ENCODE measurements at places on chromosomes 4 and X.

DNA sequence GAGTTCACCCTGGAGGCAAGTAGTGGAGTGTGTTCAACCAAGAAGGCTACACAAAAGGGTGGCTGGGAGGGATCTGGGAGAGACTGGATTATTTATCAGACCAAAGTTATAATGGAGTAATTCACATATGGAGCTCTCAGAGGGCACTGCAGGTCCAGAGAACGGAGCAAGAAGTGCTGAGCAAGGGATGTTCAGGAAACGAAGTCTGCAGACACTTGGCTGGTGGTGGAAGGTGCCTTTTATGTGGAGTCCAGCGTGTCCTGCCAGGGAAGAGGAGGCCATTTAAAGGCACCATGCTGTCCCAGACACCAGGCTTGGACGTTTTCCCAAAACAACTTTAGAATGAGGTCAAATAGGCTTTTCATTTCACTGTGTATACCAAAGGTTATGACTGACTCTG lies 130.1 kb downstream of the CEP135 start:
- no peak for DNase-seq

DNA sequence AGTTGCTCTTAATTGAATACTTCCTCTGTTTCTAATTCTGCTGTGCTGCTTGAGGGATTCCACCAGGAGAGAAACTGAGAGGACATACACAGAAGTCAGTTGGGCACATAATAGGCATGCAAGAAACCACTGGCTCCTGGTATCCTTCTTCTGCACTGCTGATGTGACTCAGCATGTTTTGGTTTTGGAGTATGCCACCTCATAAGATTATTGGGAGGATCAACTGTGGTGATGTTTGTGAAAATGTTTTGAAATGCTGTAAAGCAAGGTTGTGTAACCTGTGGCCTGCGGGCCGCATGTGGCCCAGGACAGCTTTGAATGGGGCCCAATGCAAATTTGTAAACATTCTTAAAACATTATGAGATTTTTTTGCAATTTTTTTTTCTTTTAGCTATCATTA lies 119.6 kb downstream of the GATB start:
- no peak for DNase-seq

- DNase-seq = no peak
Measured at GRCh38 chrX:55169782-55170181, 50.4 kb upstream of the PAGE5 start.

DNA sequence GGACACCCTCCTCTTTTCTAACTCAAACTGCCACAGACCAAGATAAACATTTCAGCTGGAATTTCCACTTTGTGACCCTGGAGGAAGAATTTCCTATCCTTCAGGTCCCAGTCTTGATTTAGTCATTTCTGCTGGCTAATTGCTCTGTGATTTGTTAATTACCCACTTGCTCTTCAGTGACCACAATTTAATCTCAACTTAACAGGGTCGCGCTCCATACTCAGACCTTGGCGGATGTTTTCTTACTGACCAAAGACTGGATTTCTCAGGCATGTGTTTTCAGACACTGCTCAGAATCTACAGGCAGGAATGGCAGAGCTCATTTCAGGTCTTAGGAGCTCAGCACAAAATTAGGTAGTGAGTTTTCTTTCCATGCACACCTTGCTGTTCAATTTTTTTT lies 188.9 kb downstream of the ASMT start:
- DNase-seq = no peak

DNA sequence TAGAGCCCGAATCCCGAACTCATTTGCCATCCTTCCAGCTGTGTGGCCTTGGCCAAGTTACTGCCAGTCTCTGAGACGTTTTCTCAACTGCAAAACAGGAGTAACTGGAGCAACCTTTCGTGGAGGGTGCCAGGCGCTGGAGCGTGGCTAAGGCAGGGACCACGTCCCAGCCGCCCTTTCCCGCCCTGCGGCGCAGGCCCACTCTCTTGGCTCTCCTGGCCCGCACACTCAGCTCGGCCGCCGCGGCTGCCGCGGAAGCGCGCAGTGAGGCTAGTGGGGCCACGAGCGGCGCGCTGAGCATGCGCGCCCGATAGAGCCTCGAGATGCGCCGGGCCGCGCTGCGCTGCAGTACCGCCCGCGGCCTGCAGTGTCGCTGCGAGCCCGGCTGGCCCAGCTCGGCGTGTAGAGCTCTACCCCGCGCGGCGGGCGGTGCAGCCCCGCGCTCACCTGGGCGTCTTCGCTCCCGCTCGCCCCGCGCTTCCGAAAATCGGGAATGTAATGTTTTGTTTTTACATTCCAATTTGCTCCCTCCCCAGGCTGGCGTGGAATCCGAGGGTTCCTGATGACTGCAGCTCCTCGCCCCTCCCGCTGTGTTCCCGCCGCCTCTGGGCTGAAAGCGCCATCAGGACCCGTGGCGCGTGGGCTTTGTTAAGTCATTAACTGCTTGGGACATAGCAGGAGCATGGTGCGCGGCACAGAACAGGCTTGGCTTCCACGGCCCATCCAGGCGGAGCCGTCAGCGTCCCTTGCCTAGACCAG lies 4.0 kb upstream of the ZNF518B start:
- DNase-seq = peak; percentile 64

DNA sequence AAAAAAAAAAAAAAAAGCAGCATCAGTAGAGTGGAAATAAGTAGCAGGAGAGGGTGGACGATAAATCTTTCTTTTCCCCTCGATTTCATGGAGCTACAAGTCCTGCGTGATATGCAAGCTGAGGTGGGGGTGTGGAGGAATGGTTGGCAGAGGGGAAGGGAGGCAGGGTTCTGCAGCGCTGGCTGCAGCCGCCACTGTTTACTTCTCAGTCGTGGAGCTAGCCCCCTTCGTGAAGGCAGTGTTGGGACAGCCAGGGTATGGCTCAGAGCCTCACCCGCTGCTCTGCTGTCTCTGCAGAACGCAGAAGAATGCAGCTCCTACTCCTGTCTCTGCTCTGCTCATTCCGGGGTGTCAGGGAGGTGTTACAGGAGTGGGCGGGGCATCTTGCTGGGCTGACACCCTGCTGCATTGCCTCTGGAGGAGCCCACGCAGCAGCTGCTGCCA lies 140.6 kb downstream of the GPM6A start:
- DNase-seq = no peak

GRCh38 chr4:10347281-10347795 lies 109.9 kb downstream of the ZNF518B start:
- DNase-seq = no peak

DNA sequence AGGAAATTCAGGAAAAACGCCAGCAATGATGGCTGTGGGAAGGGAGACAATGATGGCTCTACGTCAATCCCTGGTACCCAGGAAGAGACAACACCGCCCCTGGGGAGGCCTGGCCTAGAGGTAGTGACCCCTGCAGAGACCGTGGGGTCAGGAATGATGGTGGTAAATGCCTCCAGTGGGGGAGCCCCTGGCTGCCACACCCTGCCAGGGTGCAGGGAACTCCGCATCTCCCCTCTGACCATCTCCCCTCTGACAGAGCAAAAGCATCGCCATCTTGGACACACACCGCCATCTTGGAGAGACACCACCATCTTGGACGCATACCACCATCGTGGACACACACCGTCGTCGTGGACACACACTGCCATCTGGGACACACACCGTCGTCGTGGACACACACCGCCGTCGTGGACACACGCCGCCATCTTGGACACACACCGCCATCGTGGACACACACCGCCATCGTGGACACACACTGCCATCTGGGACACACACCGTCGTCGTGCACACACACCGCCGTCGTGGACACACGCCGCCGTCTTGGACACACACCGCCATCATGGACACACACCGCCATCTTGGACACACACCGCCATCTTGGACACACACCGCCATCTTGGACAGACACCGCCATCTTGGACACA lies 9.9 kb downstream of the ASMTL start:
- no peak for DNase-seq

DNA sequence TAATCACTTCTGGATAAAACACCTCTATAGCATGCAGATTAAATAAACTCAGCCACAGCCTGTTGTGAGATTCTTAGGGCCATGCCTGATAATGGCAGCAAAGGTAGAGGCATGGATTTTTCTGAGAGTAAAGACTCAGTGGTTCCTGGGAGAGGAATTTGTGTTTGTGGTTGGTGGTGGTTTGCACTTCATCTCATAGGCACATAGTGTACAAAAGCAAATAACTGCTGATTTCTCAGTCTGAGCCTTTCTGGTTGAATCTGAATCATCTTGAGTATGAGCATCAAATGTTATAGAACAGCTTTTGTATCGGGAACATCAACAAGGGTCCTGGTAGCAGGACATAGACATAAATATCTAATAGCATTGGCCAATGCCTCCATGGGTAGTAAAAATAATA lies 274.3 kb downstream of the FRMPD4 start:
- DNase-seq = no peak

DNA sequence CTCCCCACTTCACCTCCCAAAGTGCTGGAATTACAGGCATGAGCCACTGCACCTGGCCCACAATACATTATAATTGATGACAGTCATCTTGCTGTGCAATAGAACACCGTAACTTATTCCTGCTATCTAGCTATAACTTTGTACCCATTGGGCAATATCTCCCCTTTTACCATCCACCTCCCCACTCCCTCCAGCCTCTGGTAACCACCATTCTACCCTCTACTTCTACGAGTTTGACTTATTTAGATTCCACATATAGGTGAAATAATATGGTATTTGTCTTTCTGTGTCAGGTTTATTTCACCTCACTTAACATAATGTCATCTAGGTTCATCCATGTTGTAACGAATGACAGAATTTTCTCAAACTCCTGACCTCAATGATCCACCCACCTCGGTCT lies 8.2 kb upstream of the TEX11 start:
- DNase-seq = no peak

DNA sequence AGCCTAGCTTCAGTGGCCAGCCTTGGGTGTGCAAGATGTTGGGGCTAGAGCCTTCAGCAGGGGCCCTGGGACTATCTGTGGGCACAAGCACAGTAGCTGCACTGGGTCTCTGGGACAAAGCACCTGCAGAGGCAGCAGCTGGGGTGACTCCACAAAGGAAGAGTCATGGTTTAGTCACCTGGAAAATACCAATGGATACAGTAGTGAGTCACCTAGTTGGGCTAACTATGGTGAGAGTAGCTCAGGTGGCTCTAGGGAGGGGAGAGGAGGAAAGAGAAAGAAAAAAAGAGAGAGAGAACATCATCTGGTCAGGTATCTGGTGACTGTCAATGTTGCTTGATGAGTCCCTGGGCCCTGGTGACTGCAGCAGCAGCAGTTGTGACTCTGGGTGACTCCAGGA lies 72.9 kb upstream of the SPIN4 start:
- no peak for DNase-seq

GRCh38 chrX:49220100-49220499 lies 13.0 kb downstream of the CACNA1F start:
- no peak for DNase-seq

All from activated CD4-positive, alpha-beta T cell treated with anti-CD3 and anti-CD28 coated beads, Interleukin-2, amount 50 U/mL, for 4 hours (primary cell).